ENCODE measurements at places on chromosomes 12 and 14.

DNA sequence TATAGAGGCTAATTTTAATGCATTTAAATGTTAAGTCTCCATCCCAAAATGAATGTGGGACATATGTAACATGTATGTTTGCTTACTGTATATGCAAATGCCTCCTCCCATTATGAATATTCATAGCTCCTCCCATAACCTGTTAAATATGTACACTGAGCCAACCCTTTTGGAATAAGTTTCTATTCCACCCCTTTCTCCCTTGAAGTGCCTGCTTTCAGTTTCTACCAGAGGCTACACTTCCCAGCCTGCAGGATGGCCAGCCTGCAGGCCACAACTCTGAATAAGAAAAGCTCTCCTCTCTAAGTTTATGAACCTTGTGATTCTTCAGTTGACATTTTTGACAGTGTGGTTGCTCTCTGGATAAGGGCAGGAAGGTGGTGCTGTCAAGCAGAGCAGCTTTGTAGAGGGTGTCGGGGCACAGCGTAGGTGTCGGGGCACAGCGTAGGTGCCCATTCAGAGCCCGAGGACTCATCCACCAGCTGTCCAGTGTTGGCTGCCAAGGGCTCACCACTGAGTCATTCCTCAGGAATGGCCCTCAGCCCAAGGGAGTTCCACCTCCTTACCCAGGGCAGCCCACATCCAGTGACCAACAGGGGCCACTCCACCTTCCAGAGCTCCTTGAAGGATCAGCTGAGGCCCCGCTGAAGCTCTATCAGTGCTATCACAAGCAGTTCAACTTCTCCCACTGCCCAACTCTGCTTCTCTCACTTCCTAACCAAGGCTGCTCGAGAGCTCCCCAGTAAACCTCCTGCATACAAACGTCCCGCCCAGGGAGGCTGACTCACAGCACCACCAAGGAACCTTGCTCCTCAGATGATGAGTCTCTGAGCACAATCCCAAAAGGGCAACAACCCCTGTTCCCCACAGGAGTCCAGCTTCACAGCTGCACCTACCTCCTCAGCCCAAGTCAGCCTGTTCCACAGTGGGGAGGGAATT, 31.4 kb downstream of the VWF start:
- no peak for DNase-seq

DNA sequence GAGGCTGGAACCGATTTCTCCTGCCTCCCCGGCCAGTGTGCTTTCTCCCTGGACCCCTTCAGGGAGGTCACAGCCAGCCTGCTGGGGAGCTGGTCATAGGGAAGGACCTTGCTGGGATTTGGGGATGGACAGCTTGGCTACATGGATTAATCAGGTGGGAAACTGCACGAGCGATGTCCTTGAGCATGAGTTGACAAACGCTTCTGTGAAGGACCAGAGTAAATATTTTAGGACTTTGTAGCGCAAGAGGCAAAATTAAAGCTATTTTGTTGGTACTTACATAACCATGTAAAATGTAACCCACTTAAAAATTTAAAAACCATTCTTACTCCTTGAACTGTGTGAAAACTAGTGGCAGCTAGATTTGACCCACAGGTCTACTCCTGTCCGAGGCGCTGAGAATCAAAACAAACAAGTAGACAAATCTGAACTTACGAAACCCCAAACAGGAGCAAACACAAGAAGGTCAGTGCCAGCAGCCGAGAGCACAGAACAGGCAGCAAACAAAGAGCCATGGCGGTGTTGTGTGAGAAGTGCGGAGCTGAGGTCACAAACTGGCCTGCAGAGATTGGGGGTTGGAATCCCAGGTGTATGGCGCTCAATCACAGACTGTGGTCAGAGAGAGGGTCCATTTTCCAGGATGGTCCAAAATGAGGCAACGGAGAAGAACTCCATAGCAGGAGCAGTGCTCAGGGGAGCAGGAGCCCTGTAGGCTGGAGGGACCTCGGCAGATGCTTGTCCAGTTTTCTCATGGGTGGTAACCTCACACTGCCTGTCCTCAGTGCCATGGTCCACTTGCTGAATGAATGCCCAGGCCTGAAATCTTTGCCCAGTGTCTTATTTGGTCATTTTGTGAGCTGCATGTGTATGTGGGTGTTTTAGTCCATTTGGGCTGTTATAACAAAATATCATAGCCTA, 79.2 kb upstream of the CLMN start:
- no peak for DNase-seq

GRCh38 chr12:48977290-48978281, 536 bp upstream of the WNT1 start:
- peak; percentile 77 for DNase-seq

DNA sequence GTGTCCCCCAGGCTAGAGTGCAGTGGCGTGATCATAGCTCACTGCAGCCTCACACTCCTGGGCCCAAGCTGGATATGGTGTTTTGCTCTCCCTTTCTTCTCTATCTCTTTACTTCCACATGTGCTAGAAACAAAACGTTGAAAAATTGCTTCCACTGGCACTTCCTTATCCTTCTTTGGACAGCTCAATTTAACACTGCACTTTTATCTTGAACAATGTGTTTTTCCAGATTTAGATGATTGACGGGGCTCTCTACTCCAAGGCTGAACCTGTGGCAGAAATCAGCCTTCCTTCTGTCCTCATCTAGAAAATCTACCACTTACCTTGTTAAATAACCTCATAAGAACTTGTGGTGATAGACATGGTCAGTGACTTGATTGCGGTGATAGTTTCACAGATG, 165.1 kb downstream of the DAD1 start:
- no peak for DNase-seq

DNA sequence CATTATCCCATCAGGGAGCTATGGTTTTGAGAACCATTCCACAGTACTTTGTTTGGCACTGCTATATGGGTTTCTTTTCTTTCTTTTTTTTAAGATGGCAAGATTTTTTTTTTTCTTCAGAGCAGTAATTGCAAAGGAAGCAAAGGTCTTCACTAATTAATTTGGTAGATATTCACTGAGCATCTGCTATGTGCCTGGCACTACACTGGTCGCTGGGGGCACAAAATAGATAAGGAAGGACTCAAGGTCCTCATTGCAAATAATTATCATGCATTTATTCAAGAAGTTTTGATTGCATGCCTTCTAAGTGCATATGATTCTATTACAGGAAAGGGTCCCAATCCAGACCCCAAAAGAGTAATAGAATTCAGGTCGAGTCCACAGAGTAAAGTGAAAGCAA, 10.0 kb upstream of the ATP2A2 start:
- DNase-seq = no peak

DNA sequence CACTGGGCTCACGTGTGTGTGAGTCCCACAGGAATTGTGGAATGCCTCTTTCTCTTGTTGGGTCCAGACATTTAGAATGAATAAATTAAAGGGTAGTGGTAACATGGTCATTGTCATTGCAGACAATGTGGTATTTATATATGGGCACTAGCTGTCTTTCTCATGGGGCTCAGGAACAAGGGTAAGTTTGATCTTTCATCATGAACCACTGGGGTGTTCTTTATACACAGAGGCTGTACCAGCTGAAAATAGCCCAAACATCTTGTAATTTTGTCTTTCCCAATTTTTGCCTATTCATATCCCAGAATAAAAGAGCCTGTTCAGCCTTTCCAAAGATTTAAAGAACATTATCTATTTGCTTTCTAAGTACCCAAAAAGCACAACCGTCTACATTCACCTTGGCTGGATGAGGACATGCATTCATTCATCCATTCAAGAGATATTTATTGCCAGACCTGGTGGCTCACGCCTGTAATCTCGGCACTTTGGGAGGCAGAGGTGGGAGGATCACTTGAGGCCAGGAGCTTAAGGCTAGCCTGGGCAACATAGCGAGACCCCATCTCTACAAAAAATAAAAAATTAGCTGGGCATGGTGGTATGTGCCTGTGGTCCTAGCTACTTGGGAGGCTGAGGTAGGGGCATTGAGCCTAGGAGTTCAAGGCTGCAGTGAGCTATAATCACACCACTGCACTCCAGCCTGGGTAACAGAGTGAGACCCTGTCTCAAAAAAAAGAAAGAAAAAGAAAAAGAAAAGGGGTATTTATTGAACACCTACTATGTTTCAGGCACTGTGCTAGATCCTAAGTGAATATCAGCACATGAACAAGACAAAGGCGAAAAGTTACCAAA, 4.4 kb upstream of the FOS start:
- no peak for DNase-seq

- DNase-seq = no peak
Measured at GRCh38 chr14:71508901-71509300, 423.3 kb upstream of the RGS6 start.

DNA sequence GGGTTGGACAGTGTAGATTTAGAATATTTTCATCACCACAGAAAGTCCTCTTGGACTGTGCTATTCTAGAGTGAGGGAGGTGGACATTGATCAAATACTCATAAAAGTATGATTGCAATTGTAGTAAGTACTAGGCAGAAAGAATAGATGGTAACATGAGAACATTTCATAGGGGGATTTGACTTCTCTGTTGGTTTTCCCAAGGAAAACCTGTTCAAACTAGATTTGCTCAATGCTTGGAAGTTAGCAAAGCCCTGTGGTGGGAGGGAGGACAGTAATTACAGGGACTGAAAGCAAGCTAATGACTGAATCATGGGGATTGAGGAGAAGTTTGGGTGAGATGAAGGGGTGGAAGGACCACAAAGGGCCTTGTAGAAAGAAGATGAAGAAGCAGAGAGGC, 24.4 kb upstream of the EID3 start:
- DNase-seq = no peak

DNA sequence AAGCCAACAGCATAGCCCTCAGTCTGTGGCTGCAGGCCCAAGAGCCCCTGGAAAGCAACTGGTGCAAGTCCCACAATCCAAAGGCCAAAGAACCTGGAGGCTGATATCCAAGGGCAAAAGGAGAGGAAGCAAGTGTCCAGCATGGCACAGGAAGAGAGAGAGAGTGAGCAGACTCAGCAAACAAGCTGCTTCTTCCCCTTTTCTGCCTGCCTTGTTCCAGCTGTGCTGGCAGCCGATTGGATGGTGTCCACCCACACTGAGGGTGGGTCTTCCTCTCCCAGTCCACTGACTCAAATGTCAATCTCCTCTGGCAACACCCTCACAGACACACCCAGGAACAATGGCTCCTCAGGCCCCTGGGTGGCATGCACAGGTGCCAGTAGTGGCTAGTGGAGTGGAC, 33.5 kb downstream of the SMCO2 start:
- no peak for DNase-seq

- DNase-seq = no peak
Measured at GRCh38 chr12:121806009-121806545, 2.3 kb downstream of the SETD1B start.

GRCh38 chr12:68389305-68389704, 57.1 kb upstream of the MDM1 start:
- DNase-seq = no peak

DNA sequence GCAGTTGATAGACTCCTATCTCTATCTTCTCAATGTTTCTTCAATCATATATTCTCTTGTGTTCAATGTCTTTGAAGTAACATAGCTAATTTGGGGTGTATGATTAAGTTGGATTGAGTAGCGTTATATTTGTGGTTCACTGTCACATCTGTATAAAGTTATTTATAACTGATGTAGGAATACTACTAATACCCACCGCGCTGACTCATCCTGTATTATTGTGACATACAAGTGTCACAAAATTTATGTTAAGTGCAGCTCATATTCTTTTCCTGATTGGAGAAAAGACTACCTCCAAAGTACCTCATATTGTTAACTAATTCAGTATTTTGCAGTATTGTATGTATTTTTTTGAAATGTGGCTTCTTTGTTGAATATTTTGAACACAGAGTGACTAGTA, 940.8 kb downstream of the SLC6A15 start:
- DNase-seq = no peak

DNA sequence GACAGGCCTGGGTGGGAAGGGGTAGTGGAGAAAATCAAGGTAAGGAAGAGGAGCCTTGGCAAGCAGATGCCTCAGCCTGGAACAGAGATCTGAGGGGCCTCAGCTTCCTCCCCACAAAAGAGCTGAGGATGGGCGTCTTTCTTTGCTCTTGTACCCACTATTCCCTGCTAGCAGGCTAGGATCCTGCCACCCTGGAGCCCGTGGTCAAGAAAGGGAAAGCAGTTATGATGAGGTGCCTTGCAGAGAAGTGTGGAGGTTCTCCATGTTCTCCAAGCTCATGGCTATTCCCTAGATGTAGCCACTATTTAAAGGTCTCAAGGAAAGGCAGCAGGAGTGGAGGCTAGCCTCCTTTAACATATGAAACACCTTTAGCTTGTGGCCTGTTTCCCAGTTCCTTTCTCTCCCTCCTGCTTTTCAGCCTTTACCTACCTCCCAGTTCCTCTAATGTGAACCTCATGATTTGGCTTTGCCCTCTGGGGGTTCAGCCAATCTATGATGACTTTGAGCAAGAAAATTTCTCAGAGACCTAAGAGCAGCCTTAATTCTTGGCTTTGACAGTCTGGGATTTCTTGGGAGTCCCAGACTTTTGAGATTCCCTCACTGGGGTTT, 1.1 kb downstream of the IKZF4 start:
- no peak for DNase-seq

- no peak for DNase-seq
Measured at GRCh38 chr12:47591361-47591791, 114.5 kb downstream of the RPAP3 start.

DNA sequence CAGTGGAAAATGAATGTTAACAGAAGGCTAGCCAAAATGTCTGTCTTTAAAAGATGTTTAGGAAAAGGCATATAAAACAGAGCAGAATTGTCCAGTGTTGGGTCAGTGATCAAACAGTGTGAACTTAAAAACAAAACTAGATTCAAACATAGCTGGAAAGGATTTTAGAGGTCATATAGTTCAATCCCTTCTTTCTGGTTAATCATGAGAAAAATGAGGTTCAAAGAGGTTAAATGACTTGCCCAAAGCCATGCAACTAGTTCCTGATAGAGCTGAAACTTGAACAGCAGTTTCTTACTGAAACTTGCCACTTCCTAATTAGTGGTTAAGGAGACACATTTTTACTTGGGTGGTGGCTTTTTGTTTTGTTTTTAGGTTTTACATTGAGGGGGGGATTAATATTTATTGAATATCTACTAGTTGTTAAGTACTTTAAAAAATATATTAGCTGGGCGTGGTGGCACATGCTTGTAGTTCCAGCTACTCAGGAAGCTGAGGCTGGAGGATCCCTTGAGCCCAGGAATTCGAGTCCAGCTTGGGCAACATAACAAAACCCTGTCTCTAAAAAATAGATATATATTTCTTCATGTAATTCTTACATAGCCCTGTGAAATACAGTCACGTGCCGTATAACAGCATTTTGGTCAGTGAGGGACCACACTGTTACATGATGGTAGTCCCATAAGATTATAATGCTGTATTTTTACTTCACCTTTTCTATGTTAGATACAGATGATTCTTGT, 20.4 kb downstream of the ACVR1B start:
- DNase-seq = no peak

GRCh38 chr12:21690704-21691368, 33.2 kb upstream of the LDHB start:
- DNase-seq = no peak

DNA sequence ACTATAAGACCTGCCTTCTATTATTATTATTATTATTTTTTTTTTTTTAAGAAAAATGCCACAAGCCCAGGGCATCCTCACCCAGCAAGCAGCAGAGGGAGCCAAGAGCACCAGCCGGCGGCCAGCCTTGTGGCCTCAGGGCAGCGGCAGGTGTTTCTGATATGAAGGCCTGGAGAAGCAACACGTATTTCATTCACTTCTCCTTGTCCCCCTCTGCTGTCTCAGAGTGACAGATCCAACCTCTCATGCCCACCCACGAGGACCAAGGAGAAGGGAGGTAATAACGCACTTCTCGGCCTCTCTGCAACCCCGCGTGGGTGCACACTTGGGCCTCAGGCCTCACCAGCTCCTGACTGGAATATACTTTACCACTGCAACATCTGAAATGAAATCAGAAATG, 25.4 kb downstream of the CDC42BPB start:
- DNase-seq = no peak

GRCh38 chr12:56151672-56152131, 685 bp upstream of the MYL6B start:
- DNase-seq = peak; percentile 58

- no peak for DNase-seq
Measured at GRCh38 chr14:61887628-61888027, 125.4 kb downstream of the SNAPC1 start.
